Mesendoderm (in vitro differentiated cells): ENCODE measurements at places on chromosomes 6 and 20.
A peak's percentile ranks its signal among the peaks of the same experiment; 100 is the strongest.

- DNase-seq: no peak
Measured at GRCh38 chr20:59173938-59174491, 10.4 kb downstream of the ZNF831 start.

GRCh38 chr6:113221850-113222249, 635.3 kb upstream of the MARCKS start:
- DNase-seq: peak; percentile 3

GRCh38 chr20:23879811-23880374, 345 bp upstream of the CST5 start:
- peak; percentile 76 for DNase-seq

DNA sequence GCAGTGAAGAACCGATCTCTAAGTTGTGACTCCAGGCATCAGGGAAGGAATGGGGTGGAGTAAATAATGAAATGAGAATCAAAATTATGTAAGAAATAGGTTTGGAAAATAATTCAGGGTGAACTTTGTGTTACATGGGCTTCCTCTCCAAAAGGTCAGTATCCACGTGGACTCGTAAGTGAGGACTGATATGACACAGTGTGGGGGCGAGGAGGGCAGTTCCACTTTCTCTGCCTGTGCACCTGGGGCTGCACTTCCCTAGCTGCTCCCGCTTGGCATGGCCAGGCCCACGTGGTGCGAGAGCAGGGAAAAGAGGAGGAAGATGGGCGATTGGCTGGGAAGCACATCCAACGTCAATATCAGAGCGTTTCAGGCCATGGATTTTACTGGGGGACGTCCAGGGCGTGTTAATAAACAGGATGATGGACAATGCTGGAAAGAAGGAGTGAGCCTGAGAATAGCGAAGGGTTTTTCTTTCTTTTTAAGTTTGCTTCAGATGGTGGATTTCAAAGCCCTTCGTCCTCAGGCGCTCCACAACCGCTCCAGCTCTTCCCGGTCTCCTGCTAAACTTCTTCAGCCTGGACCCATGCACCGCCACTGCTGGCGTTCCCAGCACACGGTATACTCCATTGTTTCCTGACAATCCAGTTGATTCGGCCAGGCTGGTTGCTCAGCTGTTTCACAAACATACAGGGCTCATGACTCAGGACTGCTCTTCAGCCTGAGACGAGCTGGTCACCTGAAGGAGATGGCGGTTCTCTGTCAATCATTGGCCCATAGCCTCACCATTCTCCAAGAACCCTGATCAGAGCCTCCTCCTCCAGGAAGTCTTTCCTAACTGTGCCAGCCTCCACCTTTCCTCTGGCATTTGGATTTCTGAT, 11.8 kb downstream of the CCR6 start:
- no peak for DNase-seq

- no peak for DNase-seq
Measured at GRCh38 chr6:101879782-101880181, 486.3 kb downstream of the GRIK2 start.

- DNase-seq: no peak
Measured at GRCh38 chr6:11403035-11403601, 134.4 kb upstream of the TMEM170B start.

DNA sequence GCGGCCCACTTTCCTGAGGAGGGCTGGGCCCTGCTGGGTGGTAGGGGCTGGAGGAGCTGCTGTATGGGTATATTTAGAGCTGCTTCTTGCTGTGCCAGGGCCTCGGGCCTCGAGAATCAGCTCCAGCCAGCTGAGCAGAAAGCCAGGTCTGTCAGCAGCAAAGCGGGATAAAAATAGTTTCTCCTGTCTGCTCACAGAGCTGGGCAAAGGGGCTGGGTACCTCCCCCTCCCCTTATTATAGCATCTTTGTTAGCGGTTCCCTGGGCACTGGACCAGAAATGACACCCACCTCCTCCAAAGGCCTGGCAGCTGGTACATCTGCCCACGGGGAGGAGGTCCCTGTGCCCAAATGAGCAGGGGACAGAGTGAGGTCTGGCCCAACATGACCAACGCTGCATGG, 6.0 kb downstream of the SCRT2 start:
- DNase-seq: no peak

DNA sequence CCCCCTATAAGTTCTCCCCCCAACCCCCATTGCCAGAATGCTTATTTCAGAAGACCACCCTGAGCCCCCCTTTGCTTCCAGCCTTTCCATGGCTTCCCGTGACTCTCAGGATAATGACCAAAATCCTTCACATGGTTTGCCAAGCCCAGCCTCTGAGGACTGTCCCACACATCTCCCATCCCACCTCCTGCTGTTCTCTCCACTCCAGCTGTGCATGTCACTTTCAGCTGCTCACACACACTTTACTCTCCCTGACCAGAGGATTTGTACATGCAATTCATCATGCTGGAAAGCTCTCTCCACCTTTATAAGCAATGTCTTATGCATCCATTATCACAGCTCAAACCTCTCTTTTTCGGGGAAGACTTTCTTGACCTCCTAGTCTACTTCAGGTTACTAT, 164.2 kb downstream of the PRL start:
- no peak for DNase-seq

GRCh38 chr20:5947276-5947675, 3.1 kb downstream of the TRMT6 start:
- no peak for DNase-seq

- no peak for DNase-seq
Measured at GRCh38 chr6:106476331-106477105, 116.0 kb downstream of the CRYBG1 start.

GRCh38 chr6:30042476-30042875, 18.6 kb upstream of the POLR1H start:
- DNase-seq: no peak

GRCh38 chr6:46443623-46444022, 47.6 kb downstream of the RCAN2 start:
- DNase-seq: no peak

DNA sequence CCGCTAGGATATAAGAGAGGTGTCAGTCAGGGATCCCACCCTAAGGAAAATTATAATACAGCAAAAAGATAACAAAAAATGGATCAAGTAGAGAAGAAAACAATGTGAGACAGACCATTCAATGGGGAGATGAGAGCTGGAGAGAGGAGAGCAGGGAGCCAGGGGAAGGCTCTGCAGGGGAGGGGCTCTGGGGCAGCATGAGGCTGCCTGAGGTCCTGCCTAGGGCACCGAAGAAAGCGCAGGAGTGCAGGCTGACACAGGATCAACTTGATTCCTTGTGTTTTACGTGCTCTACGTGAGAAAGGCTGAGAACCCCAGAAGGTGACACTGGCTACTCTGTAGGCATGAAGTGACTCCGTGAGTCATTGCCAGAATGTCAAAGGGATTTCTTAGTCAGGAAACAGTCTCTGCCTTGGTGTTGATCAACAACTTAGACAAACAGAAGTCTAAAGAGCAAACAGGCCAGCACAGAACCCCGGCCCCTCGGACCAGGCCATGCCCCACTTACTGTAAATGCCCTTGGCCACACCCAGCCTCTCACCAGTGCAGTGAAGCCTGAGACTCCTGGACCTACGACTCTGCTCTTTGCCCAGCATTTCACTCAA, 290.1 kb upstream of the PRDM1 start:
- DNase-seq: peak; percentile 30

- DNase-seq: no peak
Measured at GRCh38 chr6:149445095-149445466, 39.7 kb downstream of the ZC3H12D start.

GRCh38 chr20:1757606-1758512, 100.3 kb upstream of the SIRPG start:
- DNase-seq: no peak

- DNase-seq: no peak
Measured at GRCh38 chr6:35392111-35392702, 49.8 kb downstream of the PPARD start.

DNA sequence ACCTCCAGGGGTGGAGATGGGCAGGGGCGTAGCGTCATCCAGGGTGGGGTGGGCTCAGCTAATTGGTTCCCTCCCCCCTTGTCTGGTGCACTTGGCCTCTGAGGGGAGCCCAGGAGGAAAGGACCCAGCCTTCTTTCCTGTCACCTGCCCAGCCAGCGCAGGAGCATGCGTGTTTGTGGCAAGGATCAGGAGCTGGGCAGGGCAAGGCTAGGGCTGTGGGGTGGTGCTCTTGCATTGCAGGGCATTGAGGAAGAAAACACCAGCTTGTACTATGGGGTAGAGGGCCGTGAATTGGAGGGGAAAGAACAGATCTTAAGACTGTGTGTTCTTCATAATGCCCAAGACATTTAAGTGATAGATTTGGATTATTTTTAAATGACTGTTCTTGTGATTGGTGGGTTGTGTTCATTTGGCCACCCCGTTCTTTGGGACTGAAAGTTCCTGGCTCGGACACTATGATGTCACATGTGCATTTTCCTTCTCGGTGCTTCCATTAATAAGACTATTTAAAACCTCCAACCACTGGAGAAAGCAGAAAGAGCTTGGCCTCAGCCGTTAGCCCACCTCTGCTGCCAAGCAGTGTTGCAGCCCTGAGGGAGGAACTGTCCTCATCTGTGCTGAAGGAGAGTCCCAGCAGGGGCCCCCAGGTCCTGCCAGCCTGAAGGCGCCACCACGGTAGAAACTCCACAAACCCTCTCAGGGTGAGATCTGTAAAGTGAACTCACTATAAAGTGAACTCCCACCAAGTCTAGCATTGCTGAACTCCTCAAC, 136.2 kb upstream of the INSM1 start:
- DNase-seq: no peak

- no peak for DNase-seq
Measured at GRCh38 chr6:70527071-70527737, 39.5 kb upstream of the SDHAF4 start.

- DNase-seq: no peak
Measured at GRCh38 chr6:16418151-16418550, 179.8 kb downstream of the GMPR start.

- DNase-seq: no peak
Measured at GRCh38 chr6:139732451-139732850, 358.0 kb upstream of the CITED2 start.

GRCh38 chr20:53950578-53950977, 119.8 kb downstream of the BCAS1 start:
- no peak for DNase-seq

GRCh38 chr6:36493859-36494258, 51.1 kb downstream of the KCTD20 start:
- DNase-seq: no peak

- DNase-seq: peak; percentile 70
Measured at GRCh38 chr20:11676630-11677287, 240.9 kb upstream of the BTBD3 start.

DNA sequence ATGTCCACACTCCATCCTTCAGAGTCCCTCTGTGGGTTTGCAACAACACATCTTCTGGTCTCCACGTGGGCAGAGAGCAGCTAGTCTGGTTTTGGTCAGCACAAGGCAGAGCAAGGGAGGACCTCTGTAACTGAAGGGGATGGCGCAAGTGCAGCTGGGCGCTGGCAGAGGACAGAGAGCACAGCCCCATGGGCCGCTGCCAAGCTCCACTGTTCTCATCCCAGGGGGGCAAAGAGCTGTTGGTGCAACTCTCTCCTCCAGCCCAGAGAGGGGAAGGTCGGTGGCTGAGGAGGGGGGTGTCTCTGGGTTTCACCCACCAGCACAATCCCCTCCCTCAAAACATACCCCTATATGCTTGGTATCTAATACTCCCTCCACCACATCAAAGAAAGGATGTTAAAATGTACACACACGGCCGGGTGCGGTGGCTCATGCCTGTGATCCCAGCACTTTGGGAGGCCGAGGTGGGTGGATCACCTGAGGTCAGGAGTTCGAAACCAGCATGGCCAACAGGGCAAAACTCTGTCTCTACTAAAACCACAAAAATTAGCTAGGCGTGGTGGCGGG, 9.1 kb downstream of the ATP9A start:
- DNase-seq: no peak

GRCh38 chr6:130761286-130761685, 65.9 kb upstream of the SMLR1 start:
- no peak for DNase-seq

- DNase-seq: no peak
Measured at GRCh38 chr6:39153766-39154397, 38.9 kb upstream of the SAYSD1 start.

DNA sequence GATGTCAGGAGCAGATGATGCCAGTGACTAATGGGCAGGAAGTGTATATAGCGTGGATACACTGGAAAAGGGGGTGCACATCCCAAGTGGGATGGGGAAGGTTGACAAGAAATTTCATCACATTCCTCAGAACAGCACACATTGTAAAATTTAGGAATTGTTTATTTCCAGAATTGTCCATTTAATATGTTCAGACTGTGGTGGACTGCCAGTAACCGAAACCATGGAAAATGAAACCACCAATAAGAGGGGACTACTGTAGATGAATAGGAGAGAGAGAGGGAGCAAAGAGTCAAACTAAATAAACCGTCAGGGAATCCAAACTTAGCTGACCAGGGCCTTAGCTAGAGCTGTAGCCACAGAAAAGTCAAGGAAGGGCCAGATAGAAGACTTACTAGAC, 164.4 kb upstream of the PRDM1 start:
- no peak for DNase-seq

- DNase-seq: no peak
Measured at GRCh38 chr6:13273931-13274706, 54.2 kb downstream of the TBC1D7 start.

DNA sequence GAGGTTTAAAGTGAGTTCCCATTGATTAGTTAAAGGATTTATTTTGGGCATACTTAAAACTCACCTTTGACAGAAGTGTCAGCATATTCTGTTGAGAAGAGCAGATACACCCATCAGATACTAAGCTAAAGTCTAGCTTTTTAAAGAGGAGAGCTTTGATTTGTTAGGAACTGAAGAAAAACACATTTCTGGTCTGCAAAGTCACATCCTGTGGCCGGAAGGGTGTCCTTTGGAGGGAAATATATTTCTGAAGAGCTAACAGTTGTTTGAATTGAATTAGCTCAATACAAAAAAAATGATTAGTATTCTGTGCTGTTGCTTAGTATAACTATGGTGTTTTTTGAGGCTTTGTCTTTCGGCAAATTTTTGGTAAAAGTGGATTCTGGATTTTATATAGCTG, 302.7 kb downstream of the RFPL4B start:
- DNase-seq: no peak

DNA sequence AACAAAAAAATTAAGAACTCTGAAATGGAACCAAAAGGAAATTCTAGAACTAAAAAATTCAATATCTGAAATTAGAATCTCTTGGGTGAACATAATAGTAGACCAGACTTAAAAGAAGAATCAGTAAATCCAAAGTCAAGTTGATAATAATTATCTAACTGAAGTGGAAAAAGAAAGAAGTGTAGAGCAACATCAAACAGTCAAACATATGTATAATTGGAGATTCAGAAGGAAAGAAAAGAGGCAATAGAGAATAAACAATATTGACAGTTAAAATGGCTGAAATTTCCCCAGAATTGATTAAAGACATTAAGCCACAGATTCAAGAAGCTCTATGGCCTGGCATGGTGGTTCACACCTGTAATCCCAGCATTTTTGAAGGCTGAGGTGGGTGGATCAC, 383.6 kb downstream of the PREX1 start:
- DNase-seq: no peak

- DNase-seq: no peak
Measured at GRCh38 chr6:148535976-148536375, 193.3 kb downstream of the SASH1 start.

GRCh38 chr6:135334169-135334568, 153.1 kb downstream of the MYB start:
- DNase-seq: peak; percentile 53
